Muscle of back (tissue), 13 donors: ENCODE measurements at places on chromosomes 5 and 9.
A peak's percentile ranks its signal among the peaks of the same experiment; 100 is the strongest.

GRCh38 chr5:12250454-12250853 lies 346.2 kb upstream of the CTNND2 start:
- no peak for DNase-seq

- no peak for DNase-seq
Observed at GRCh38 chr5:84715091-84715490, 330.4 kb upstream of the EDIL3 start.

- DNase-seq: peak; percentile 15
Observed at GRCh38 chr9:76399856-76400255, 5.6 kb upstream of the RFK start.

DNA sequence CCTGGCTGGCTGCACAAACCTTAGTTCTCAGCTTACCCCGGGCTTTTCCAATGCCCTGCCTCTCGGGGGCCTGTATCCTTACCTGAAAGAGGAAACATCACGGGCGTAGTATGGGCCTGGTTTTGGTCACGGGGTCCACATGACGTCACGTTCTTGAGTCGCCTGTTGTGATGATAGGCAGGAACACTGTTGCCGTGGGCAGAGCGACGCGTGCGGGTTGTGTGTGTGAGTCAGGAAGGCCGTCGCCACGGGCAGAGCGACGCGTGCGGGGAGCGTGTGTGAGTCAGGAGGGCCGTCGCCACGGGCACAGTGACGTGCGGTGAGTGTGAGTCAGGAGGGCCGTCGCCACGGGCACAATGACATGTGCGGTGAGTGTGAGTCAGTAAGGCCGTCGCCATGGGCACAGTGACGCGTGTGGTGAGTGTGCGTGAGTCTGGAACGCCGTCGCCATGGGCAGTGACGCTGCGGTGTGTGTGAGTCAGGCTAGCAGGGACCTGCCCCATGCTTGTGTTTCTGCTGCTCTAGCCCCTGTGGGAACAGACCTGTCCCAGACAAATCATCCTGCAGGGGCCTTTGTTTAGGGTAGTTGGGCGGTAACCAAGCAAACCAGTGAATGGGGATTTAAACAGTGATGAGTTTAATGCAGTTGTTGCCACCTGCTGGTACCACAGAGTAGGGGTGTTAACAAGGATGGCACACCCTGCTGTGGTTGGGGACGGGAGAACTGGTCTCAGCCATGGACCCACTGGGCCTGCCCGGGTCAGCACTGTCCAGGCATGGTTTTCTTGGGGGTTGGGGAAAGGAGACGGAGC lies 19.8 kb downstream of the TRIP13 start:
- DNase-seq: no peak

GRCh38 chr9:78973907-78974306 lies 597.9 kb upstream of the TLE4 start:
- DNase-seq: peak; percentile 10

- no peak for DNase-seq
Observed at GRCh38 chr9:91724068-91724440, 226.0 kb downstream of the ROR2 start.

- DNase-seq: no peak
Observed at GRCh38 chr5:122906768-122907167, 61.4 kb downstream of the SNX24 start.
